ENCODE measurements at places on chromosomes 2 and 18.
A peak's percentile ranks its signal among the peaks of the same experiment; 100 is the strongest.

DNA sequence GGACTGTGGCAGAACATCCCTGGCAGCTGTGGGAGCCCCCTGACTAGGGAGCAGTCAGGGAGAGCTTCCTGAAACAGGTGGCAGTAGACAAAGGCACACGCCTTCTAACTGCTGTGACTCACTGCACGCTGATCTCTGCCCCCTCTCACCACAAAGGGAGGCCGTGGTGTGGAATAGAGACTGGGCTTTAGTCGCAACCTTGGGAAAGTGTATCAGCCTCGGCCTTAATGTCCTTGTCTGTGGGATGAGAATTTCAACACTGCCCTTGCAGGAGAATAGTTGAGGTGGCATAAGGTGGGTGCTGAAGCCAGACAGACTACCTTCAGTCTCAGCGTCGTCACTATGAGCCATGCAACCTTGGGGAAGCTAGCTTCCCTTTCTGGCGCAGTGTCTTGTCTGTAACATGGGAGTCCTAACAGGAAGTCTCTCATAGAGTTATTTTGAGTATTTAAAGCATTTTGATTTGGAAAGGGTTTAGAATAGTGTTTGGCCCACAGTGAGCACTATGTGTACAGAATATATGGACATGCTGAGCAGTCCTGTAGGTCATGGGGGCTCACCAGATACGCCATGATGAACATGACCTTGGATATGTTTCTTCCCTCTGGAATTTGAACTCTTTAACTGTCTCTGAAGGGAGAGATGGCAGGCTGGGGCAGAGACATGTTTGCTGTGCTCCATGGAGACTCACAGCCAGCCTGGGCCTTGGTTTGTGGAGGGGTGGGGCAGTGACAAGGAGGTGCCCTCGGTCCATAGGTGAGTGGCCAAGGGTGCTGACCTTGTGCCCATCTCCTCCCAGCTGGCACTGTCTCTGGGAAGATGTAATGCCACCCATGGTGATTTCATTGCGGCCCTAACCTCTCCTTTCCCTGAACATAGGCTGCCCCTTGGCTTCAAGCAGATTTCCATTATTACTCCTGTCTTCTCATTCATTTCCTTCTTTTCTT lies 29.5 kb upstream of the SMAD7 start:
- no peak for DNase-seq

DNA sequence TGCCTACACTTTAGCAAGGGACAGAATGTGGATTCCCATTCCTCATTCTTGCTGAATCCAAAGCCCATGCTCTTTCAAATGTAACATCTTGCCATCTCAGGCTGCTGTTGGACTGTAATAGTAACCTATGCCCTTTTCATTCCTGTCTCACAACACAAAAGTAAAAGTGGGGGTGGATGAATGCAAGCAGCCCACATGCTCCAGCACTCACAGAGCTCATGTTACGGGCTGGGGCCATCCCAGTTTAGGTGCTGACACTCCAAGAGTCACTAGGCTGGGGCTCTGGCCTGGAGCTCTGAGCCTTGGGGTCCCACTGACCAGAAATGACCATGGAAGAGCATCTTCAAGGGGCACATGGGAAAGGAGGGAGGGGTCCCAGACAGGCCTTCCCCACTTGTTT lies 47.6 kb downstream of the CCBE1 start:
- DNase-seq = no peak

- DNase-seq = no peak
Observed at GRCh38 chr2:219650426-219651248, 23.2 kb downstream of the SLC4A3 start.

- DNase-seq = peak; percentile 45
Observed at GRCh38 chr2:106104332-106105062, 89.6 kb downstream of the UXS1 start.

DNA sequence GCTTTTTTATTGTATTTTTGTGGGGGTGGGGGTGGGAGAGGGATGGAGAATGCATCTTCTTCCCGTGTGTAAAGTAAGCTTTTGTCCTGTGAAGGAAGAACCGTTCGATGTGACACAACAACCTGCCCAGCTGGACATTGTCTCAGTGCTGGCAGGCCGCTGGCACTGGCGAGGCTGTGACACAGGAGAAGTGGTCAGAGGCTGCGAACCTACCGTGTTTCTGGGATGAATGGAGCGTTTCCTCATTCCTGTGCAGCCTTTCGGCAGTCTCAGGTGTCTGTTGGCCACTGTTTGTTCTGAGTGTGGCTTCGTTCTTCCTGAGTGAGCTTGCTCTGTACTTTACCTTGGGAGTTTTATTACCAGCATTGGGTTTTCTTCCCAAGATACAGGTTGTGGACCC lies 8.0 kb downstream of the RAMP1 start:
- no peak for DNase-seq

DNA sequence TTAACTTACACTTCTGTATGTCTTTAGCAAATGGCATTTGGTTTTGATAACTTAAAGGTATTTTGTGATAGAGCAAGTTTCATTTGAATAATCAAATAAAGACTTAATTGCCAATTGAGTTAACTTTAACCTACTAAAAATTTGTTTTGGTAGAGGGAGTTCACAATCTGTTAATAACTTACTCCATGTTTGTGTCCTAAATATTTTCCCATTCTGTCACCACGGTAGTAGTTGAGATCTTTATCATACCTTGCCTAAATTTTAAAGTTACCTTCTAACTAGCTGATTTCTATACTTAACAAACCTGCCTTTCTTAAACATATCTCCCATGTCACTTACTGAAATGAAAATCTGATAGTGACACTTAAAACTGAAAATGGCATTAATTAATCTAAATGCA lies 127.1 kb downstream of the TMEFF2 start:
- DNase-seq = no peak

DNA sequence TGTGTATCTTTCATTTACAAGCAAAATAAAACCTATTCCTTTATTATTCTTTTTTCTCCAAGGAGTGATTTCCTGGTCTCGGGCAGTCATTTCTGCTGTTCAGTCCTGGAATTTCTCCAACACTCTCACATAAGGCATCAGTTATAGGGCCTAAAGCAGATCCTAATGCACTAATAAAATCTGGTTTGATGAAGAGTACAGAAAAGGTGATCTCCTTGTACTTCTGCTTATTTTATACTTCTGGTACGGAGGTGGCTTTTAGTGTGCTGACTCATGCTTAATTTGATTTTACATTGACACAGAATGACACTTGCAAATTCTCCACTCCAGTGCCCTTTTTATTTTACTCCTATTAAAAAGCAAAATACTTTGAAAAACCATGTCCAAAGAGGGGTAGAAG lies 157.4 kb downstream of the DOK6 start:
- no peak for DNase-seq

GRCh38 chr2:233037078-233037477 lies 4.6 kb downstream of the NEU2 start:
- DNase-seq = no peak

GRCh38 chr2:119820275-119820674 lies 60.6 kb downstream of the PTPN4 start:
- DNase-seq = no peak

GRCh38 chr2:96873651-96874096 lies 3.8 kb upstream of the SEMA4C start:
- DNase-seq = no peak

DNA sequence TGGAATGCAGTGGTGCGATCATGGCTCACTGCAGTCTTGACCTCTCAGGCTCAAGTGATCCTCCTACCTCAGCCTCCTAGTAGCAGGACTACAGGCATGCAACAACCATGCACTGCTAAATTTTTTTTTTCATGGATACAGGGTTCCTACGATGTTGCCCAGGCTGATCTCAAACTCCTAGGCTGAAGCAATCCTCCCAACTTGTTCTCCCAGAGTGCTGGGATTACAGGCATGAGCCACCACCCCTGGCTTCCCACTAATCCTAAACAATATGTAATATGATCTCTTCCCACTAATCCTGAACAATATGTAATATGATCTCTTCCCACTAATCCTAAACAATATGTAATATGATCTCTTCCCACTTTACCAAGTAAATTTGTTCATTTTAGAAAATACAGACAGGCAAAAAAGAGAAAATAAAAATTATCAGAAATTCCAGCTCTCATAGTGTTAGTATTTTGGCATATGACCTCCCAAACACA lies 33.7 kb upstream of the C18orf32 start:
- no peak for DNase-seq

GRCh38 chr18:904218-905090 lies at the start of gene ADCYAP1:
ADCYAP1 (plus strand) TSS chr18:904871; CDS start chr18:905387, 516 bp downstream.
- DNase-seq = no peak

GRCh38 chr2:170747921-170748320 lies 22.3 kb upstream of the ERICH2 start:
- no peak for DNase-seq

- no peak for DNase-seq
Observed at GRCh38 chr2:62038975-62039771, 133.7 kb downstream of the COMMD1 start.

GRCh38 chr2:50514901-50515300 lies 517.0 kb downstream of the NRXN1 start:
- DNase-seq = no peak

DNA sequence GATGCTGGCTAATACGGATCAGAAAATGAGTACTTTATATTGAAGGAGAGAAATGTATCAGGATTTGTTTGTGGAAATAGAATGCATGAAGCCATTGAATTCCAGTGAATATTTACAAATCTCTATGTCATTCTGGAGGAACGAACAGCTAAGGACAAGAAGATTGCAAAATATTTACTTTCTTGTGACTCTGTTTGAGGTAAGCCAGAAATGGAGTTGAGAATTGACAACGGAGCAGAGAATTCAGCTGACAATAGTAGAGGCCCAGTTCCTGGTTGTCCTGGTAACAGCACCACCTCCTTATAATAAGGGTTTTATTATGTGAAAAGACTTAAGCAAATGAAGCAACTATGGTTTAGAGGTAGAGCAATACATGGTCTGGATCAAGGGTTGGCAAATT lies 349.2 kb downstream of the ADCYAP1 start:
- no peak for DNase-seq

GRCh38 chr2:70203086-70203485 lies 12.3 kb upstream of the C2orf42 start:
- no peak for DNase-seq

DNA sequence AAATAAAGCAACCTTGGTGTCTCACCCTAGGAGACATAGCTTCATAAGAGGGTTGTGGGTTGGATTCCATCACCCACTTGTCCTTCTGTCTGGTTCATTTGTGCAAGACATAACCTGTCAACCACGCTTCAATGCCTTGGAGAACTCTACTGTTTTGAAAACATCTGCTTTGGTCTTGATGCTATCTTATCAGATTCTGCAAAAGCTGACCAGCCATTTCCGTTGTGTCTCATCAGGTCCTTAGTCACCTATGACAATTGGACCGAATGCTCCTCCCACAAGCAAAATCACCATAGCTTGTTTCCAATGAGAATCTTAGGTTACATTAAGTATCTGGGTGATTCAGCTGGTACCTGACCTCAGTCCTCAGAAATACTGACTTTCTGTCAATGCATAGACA lies 35.4 kb downstream of the STAT4 start:
- no peak for DNase-seq

GRCh38 chr2:193556766-193557470 lies 1362.2 kb upstream of the TMEFF2 start:
- DNase-seq = no peak

GRCh38 chr2:203246646-203247045 lies 7.8 kb downstream of the CYP20A1 start:
- DNase-seq = no peak

DNA sequence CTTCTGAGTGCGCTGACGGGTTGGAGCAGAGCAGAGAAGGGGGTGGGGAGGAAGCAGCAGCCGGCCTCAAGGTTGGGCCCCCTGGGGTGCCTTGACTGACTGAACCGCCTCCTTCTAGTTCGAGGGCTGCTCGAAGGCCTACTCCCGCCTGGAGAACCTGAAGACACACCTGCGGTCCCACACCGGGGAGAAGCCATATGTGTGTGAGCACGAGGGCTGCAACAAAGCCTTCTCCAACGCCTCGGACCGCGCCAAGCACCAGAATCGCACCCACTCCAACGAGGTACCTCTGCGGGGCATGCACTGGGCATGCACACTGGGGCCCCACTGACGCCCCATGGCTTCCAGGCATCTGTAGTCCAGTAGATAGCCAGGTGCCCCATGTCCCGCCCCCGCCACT lies 246.9 kb downstream of the GLI2 start:
- no peak for DNase-seq

DNA sequence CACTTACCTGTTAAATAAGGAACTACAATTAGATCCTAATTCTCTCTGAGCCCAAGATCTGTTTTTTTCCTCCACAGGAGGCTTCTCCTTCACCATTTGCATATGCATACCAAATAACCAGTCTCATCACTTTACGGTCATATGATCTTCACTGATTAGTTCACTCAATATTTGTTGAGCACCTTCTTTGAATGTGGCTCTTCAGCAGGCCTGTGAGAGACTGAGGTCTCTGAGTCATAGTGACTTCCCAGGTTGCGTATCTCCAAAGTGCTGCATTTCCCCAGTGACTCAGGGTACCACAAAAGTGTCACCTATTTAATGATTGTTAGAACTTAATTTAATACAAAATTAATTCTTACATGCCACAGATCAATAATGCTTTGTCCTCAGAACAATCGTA lies 108.8 kb upstream of the TRIB2 start:
- DNase-seq = no peak

- no peak for DNase-seq
Observed at GRCh38 chr2:39512434-39512935, 75.4 kb upstream of the MAP4K3 start.

DNA sequence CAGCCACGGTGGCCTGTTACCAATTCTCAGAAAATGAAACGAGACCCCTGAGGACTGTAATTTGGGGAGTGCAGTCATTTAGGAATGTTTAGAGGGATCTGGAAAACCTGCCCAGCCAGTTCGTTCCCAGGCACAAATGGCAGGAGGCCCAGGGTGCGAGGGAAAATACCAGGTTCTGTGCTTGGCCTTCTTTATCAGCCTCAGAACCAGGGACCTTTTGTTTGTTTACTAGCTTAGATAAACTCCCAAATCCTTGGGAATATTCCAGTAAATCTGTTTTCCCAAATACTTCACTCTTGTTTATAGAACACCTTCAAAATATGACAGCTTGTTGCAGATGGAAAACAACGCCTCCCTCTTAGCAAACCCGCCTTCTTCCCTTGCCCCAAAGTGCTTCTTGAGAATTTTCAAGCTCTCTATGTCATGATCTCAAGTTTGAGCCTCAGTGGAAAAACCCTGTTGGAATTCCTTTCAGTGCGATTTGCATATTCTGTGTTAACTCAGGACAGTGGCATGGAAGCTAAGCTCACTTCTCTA lies 400.3 kb upstream of the SMIM21 start:
- DNase-seq = no peak

DNA sequence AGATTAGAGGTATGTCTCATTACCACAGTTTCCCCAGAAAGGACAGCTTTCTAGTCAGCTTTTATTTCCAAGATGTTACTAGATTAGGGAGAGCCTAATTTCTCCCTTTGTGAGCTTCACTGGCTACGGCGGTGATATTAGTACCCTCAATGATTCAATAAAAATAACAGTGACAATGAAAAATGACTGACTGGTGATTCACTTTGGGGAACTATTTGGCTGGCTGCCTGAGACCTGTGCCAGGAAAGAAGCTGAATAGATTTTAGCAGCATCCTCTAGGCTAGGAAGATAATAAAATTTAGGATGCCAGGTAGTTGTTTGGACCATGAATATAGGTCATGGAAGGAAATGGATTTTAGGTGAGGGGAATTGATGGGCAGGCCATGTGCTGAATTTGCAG lies 178.7 kb downstream of the FMNL2 start:
- DNase-seq = no peak

- no peak for DNase-seq
Observed at GRCh38 chr2:229851870-229852269, 69.9 kb downstream of the TRIP12 start.

- no peak for DNase-seq
Observed at GRCh38 chr2:69103419-69103818, 90.4 kb downstream of the ANTXR1 start.

- DNase-seq = no peak
Observed at GRCh38 chr18:28767201-28767600, 590.3 kb upstream of the CDH2 start.

Measured in stimulated activated CD4-positive, alpha-beta T cell treated with anti-CD3 and anti-CD28 coated beads, Interleukin-4, amount 100 ng/mL, for 4 hours (primary cell).